ENCODE measurements at places on chromosomes 11 and 22.

DNA sequence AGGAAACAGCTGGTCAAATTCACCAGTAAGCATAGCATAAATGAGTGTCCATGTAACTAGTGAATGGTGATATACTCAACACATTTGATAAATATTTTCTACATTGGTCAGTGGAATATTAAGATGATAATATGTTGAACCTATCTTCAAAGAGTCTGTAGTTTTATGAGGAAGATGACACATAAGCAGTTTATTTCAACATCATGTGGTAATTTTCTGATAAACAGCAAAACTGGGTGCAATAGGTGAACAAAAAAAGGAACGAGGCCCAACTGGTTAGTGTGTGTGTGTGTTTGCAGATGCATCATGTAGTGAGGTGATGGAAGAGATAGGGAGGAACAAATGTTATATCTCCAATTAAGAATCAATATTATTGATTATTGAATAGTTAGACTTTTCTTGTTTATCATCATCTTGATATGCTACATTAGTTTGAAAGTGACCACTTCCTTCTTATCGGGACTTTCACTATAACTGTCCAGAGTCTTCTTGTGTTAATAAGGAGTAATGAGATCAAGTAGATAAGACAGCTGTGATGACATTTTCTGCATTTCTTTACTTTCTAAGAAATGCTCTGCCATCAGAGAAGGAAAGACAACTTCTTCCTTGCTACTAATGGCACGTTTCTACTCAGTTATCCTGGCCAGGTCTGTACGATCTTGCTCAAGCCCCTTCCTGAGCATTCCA is 270.7 kb downstream of the ETS1 start:
- no peak for DNase-seq

DNA sequence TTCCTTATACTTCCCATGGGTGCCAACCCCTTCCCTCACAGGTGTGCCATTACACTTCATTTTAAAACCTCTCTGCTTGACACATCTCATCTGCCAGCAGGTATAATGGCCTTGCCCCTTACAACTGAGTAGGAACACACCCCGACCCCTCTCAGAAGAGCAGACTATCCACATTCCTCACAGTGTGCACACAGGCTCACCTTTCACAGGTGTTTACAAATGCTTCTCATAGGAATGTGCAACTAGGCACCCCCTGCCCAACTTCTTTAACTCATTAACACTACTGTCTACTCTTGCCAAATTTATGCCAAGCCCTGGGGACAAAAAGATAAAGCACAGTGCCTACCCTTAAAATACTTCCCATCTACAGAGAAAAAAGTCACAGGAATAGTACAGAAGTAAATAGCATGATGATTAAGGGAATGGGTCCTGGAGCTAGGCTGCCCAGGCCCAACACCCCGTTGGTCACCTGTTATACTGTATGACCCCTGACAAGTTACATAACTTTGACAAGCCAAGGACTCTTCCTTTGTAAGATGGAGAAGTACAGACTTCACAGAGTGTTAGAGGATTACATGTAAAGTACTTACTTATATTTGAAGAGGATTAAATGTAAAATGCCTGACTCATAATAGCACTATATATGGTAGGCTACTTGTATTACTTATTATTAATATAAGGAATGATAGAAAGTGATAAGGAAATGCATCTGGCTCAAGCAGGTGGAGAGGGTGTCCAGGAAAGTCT is 15.2 kb downstream of the TRIM3 start:
- DNase-seq, result no peak

GRCh38 chr11:77083566-77084245 is 16.9 kb downstream of the CAPN5 start:
- DNase-seq, result no peak

GRCh38 chr11:73235236-73235786 is 17.2 kb downstream of the P2RY2 start:
- no peak for DNase-seq

DNA sequence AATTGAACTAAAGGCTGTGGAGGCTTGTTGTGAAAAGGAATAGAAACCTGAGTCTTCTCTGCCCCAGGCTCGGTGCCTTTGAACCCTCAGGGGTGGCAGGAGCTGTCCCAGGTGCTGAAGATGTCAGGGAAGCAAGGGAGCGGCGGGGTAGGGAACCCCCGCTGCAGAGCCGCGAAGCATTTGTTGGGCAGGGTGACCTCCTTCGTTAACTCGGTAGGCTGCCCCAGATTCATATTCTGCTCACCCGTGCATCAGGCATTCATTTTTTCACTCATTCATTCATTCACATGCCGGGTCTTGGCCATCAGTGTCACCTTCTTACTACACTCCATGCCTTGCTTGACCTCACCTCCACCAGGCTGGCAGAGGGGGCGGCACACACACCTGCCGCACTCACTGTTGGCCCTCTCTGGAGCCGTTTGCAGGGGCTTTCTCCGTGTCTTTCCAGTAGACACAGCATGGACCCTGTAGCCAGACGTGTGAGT is 618.9 kb downstream of the BRD1 start:
- DNase-seq, result peak; percentile 79

DNA sequence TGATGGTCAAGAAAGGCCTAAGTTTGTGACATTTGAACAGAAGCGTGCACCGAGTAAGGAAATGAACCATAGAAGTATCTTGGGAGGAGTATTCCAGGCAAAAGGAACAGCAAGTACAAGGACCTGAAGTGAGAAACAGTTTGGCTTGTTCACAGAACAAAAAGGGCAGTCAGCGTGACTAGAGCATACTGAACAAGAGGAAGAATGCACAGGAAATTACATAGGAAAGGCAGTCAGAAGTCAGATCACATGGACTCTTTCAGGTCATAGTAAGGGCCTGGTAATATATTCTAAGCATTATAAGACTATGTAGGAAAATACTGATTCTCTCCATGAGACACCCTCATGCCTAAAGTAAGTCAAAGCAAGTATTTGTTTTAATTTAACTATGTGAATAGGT is 52.3 kb upstream of the GAB2 start:
- no peak for DNase-seq

- no peak for DNase-seq
Measured at GRCh38 chr11:117220568-117220967, 11.3 kb downstream of the PCSK7 start.

GRCh38 chr22:45006964-45007390 is 2.8 kb downstream of the PHF21B start:
- peak; percentile 86 for DNase-seq

DNA sequence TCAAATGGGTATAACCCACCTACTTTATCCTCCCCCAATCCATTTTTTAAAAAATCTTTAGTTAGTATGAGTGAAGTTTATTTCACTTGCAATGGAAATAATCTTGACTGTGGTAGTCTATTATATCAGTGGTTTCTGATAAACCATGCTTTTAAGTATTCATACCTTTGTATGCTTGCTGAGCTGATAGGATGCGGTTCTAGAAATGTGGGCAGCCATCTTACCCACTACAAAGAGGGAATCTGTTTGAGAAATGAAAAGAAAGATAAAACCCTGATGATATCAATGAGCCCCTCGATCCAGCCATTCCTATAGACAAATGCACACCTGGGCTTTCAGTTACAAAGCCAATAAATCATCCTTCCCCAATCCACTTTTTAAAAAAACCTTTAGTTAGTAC is 13.8 kb upstream of the PVALB start:
- no peak for DNase-seq

- DNase-seq, result no peak
Measured at GRCh38 chr11:93738647-93739081, 2.6 kb downstream of the TAF1D start.

GRCh38 chr22:48538291-48538820 is 1289.3 kb downstream of the BRD1 start:
- no peak for DNase-seq

DNA sequence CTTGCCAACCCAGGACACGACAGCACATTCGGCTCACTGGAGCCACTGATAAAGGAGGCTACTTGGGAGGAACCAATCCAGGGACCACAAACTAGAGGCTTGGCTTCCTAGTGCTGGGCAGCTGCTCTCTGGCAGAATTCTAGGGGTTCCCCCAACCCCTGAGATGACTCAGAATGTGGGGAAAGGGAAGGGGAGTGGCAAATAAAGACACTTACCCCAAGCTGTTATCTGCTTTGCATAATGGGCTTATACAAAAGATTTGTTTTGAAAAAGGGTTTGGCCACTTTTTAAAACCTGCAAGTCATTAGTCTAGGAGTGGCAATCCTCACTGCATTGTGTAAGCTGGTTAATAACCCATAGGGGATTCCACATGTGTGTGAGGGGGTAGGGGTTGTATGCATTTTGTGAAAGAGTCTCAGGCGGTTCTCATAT is 64.1 kb upstream of the LMO1 start:
- DNase-seq, result no peak

DNA sequence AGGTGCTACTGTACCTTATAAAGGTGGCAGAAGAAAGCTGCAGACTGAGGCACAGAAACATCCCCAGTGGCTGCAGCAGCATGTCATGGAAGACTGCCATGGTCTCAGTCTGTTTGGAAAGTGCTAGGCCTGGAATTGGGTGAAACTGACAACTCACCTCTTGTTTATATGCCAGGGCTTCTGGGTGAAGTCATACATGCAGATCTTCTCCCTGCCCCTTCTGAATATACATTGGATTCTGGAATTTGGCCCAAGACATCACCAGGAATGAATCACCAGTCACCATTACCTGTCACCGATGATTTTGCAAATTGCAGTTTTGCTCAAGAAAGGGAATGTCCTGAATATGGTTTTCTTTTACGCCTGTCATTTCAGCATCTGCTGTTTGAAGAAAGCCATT is at the start of gene PLET1:
PLET1 (minus strand) TSS at position 371 of the 400 bp plus-strand sequence; CDS start at position 100, 271 bp downstream.
- DNase-seq, result no peak

DNA sequence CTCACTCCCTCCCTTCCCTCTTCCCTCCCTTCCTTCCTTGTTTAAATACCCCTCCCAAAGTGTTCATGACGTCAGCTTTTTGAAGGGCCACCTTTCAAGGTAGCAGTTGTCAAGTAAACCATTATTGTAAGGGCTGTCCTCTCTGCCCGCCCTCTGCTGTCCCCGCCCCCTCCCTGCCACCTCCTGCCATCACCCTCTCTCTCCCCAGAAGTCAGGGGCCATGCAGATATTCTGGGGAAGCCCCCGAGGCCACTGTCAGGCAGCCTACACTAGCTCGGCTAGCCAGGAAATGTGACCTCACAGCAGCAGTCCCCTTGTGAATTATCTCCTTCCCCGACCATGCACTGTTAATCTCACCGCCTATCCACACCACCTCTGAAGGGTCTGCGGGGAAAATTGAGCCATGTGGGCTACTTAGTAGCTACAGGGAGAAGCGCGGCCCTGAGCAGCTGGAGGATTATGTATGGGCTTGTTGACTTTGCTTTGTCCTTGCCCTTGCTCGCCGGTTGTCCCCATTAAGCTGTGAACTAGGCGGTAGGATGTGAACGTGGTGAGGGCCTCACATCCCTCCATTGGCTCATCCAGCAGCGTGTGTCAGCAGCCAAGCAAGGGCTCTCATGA is 42.1 kb upstream of the ATXN10 start:
- no peak for DNase-seq

DNA sequence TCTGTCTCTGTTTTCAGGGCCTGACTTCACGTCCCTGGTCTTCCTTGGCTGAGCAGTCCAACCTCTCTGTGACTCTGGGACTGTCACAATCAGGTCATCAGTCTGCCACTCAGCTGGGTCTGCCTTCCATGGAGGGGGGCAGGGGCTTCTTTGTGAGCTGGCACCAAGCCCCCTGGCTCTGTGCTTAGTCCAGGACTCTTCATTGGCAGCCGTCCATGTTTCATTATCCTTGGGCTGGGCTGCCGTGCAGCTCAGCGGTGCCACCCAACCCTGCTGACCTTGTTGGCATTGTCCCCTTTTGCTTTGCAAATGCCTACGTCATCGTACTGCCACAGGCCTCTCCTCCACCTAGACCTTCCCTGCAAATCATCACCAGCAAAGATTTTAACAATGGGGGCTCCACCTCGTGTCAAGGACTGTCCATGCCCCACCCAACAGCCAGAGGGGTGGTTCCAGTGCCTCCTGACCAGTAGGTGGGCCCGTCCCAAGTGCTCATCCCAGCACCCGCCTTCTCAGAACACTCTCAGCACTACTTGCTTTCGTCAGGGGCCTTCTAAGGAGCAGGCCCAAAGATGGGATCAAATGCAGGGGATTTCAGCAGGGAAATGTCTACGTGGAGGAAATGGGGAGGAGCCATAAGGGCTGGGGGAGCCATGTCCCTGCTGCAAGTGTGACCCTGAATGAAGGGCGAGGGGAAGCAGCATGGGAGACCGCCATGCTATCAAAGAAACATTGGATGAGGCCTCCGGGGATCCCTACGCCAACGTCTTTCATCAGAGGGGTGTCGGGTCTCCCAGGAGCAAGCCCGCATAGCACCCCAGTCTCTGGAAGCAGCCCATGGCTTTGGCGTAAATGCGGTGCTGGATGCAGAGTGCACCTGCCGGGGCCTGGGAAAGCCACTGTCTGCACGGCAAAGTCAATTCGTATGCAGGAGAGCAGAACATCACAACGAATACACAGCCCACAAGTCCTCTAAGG is 18.2 kb downstream of the KRTAP5-6 start:
- DNase-seq, result no peak

DNA sequence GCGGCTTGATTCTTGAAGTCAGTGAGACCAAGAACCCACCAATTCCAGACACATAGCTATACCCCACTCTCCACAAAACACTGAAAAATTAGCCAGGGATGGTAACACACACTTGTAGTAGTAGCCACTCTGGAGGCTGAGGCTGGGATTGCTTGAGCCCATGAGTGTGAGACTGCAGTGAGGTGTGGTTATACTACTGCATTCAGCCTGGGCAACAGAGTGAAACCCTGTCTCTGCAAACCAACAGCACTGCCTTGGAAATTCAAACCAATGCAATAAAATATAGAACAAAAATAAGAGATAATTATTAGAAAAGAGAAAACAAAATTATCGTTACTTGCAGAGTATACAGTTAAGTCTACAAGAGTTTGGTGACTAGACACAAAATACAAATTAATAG is 20.2 kb upstream of the PRDM10 start:
- no peak for DNase-seq

DNA sequence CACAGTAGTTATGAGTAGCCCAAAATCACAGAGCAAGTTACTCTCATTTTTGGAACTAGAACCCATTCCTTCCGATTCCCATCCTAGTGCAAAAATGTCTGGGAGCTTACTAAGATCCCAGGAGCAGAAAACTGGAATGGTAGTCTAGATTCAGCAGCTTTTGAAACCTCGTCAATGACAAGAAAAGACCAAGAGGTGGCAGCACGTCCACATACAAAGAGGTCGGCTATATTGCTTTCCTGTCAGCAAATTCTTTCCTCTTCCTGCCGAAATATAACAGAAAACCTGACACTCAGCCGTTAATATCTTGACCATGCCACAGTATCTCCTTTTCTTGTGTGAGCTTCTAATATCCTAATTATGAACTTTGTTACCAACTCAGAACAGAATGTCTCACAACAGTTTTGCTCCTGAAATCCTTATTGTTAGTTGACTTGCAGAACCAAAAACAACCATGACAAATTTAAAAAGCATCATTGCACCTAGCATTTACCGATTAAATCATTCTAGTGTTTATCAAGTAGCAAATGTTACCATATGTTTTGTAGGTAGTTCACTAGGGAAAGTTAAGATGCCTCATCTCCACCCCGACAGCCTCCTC is 92.8 kb upstream of the OR9G4 start:
- peak; percentile 62 for DNase-seq

GRCh38 chr11:130582176-130582575 is 133.7 kb downstream of the ADAMTS15 start:
- no peak for DNase-seq

- DNase-seq, result no peak
Measured at GRCh38 chr11:3169255-3170043, 4.3 kb upstream of the OSBPL5 start.

GRCh38 chr22:50463188-50463900 is 11.5 kb downstream of the SBF1 start:
- no peak for DNase-seq

All from H1 (cell line).